ENCODE measurements at places on chromosomes 2 and 18. TPM values are rescaled to one million over a fixed set of nuclear protein-coding genes. Genes with fewer than 3 reads are reported as not detected.
A peak's percentile ranks its signal among the peaks of the same experiment; 100 is the strongest.

- no peak overlapping the region for H3K4me3 ChIP-seq
- DNase-seq, result no peak
- no peaks in the 10 kb centered on the region for H3K4me1 ChIP-seq
- no peaks in the 10 kb centered on the region for H3K27me3 ChIP-seq
- H3K36me3 ChIP-seq, result no peaks in the 10 kb centered on the region
Measured at GRCh38 chr2:206867006-206867405, 72.3 kb upstream of the CPO start.

- H3K36me3 ChIP-seq, result no peaks in the 10 kb centered on the region
- H3K4me1 ChIP-seq, result no peaks in the 10 kb centered on the region
- H3K27me3 ChIP-seq, result peaks cover 17% of the 10 kb centered on the region
- no peak overlapping the region for H3K27ac ChIP-seq
- no peak overlapping the region for H3K4me3 ChIP-seq
Measured at GRCh38 chr2:95316466-95317122, 19.4 kb downstream of the KCNIP3 start.

DNA sequence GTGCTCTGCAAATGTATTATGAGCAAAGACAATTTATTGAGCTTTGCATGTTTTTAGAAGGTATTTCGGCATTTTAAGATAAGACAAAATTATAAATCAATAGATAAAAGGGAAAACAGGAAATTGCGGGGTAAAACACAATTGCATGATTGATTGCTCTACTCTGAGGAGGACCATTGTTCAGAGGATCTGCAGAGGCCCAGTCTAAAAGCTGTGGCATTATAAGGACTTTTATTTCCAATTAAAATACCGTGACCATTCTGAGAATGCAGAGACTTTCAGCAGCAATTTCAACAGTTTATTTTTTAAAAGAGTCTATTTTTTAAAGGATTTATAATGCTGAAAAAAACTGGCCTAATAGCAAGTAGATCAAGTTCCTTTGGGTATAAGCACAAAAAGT is 62.0 kb downstream of the TPGS2 start:
- H3K27ac ChIP-seq, result no peak overlapping the region
- H3K36me3 ChIP-seq, result no peaks in the 10 kb centered on the region
- H3K4me3 ChIP-seq, result no peak overlapping the region
- H3K27me3 ChIP-seq, result no peaks in the 10 kb centered on the region

GRCh38 chr18:57446322-57446721 is 11.1 kb downstream of the ONECUT2 start:
- no peak overlapping the region for H3K4me3 ChIP-seq
- no peaks in the 10 kb centered on the region for H3K27me3 ChIP-seq
- no peak for DNase-seq
- H3K27ac ChIP-seq, result no peak overlapping the region
- no peaks in the 10 kb centered on the region for H3K36me3 ChIP-seq

GRCh38 chr2:79713131-79713785 is 200.4 kb downstream of the CTNNA2 start:
- peaks cover 6% of the 10 kb centered on the region for H3K27me3 ChIP-seq
- H3K27ac ChIP-seq, result no peak overlapping the region
- H3K4me1 ChIP-seq, result peaks cover 30% of the 10 kb centered on the region
- DNase-seq, result peak; percentile 22
- no peaks in the 10 kb centered on the region for H3K36me3 ChIP-seq

DNA sequence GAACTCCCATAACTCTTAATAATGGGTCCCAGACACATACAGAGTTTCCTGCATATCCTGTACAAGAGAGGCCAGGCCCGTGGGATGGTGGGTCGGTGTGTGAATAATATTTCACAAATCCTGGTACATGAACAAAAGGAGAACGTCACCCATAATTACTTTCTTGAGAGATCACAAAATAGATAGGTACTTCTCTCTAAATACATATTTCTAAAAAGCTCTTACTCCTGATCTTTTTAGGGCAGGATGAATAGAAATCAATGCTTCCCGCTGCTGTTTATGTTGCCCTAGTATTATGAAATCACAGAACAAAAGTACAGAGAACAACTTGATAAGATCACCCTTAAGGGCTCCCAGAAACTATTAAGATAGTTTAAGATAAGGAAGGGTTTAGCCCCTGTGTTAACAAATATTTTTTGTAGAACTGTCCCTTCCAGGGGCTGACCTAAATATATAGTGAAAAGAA is 5.4 kb downstream of the IRS1 start:
- no peaks in the 10 kb centered on the region for H3K4me1 ChIP-seq
- H3K36me3 ChIP-seq, result peaks cover 80% of the 10 kb centered on the region
- H3K27ac ChIP-seq, result peak overlapping the region; percentile 0
- H3K27me3 ChIP-seq, result no peaks in the 10 kb centered on the region

CCDC148 gene
- total RNA-seq, result 0.49 TPM

LHCGR gene
- not detected for total RNA-seq

ANKRD29 gene
- 3.9 TPM for total RNA-seq

LYPD6B gene
- total RNA-seq, result not detected
